GM04503 (cell line): ENCODE measurements at places on chromosomes 7 and 10.

GRCh38 chr7:15848901-15849300 lies 162.4 kb upstream of the MEOX2 start:
- DNase-seq: no peak

DNA sequence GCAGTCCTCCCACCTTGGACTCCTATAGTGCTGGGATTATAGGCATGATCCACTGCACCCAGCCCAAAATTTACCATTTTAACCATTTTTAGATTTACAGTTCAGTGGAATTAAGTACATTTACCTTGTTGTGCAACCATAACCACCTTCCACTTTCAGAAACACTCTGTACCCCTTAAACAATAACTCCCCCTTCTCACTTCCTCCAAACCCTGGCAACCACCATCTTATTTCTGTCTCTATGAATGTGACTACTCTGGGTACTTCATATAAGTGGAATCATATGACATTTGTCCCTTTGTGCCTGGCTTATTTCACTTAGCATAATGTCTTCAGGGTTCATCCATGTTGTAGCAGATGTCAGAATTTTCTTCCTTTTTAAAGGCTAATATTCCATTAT lies 33.6 kb downstream of the SUFU start:
- no peak for DNase-seq

DNA sequence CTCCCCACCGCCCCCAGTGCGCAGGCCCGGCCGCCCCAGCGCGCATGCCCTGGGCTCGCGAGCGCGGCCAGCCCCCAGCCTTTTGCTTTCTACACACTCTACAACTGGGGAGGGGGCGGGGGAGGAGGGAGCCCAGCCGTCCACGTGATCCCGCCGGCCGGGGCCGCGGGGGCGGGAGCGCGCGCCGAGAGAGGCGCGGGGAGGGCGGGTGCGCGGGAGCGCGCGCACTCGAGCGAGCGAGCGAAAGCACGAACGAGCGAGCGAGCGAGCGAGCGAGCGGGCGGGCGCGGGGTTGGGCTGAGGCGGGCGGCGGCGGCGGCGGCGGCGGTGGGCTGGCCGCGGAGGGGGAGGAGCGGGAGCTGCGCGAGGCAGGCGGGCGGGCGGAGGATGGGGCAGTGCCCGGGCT lies at the start of gene AUTS2:
Gene AUTS2, plus strand, starts transcription at position 395 of the 406 bp plus-strand sequence. CDS start 1,179 bp downstream, outside the sequence.
- no peak for DNase-seq

DNA sequence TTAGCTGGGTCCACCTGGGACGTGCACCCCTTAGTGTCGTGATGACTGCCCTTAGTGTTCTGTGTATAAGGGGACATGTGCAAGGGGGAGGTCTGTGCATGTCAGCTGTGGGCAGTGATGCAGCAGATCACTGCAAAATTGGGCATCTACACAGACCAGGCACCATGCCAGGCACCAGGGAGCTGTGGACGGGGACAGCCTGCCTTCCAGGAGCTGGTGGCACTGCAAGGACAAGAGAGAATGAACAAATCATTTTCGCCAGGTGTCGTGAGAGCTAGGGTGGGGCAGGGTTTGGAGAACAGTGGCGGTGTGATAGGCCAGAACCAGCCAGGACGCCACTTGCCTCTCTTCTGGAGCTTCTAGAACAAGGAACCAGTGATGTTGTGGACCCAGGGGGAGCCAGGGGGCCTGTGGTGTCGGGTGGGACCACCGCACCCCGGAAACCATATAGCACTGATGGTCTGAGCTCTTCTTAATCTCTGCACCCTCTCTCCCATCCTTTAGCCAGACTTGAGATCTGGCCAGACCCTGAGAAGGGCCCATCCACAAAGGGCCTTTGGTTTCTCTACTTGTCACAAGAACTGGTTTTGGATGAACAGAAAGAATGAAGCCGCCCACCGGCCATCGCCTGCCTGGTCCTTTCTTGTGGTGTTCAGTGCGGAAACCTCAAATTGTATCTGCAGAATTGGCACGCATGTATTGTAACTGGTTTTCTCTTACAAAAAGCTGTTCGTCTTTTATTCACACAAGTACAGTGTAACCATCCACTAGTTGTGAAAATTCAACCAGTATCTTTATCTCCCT lies 30.7 kb downstream of the PRF1 start:
- no peak for DNase-seq

DNA sequence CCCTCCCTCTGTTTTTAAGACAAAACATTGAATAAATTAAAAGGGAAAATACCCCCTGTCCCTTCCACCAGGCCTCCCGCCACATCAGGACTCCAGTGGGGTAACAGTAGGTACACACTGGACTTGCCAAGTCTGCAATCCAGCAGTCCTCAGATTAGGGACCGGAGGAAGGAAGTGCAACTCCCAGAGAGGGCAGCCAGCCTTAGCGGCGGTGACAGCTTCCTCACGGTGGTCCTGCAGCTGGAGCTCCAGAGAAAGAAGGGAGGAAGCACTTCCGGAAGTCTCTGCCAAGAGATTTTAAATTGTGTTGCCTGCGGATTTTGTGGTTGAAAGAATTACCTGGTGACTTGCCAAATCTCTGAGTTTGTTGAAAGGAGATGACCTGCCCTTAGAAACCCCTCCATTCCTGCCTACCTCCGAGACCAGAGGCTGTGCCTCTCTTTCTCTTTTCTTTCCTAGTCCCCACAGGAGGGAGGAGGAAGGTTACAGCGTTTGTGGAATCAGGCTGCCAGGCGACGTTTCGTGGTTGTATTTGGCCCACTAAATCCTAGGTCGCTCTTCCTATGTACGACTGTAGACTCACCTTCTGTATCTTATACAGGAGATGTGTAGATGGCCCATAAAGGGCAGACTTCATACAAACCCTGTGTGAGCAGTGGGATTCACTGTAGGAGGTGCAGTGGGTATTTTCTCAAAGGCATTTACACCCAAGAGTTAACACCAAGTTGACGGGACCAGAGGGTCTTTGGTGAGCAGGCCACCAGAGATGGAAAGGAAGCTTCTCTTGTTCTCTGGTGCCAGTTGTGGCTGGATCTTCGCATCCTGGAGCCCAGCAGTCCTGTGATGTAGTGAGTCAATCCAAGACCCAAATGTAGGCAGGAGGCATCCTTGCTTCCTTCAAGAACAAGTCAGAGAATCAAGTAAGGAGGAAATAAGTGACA lies 77.9 kb downstream of the INSIG1 start:
- DNase-seq: no peak

GRCh38 chr7:15778191-15778590 lies 91.7 kb upstream of the MEOX2 start:
- DNase-seq: no peak

DNA sequence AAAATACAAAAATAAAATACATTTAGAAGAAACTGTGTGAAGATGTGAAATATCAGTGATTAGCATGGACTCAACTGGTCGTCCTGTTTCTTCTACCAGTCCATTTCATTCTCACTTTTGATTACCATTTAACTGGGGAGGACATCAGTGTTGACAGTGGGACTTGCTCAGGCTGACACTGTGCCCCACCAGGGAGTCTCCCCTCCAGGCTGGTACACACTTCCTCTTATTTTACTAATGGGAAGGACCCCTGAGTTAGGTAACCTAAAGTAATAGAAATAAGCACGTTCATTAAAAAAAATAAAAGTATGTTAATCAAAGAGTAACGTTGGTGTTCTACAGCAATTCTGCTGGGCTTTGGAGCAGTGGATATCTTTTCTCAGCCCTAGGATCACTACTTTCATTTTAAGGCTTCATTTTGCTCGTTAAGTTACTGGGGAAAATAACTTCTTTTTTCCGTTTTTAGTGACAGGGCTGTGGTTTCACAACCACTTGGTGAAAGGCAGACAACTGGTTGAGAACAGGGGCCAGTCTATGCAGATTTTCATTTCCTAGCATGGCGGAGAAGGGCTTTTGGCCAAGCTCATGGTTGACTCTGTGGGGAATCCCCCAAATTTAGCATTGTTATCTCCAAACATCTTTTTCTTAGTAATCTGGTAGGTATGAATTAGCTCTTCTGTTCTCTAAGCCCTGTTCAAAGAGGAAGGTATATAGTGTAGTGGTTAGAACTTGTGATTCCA lies 2.1 kb downstream of the SNX10 start:
- DNase-seq: no peak

DNA sequence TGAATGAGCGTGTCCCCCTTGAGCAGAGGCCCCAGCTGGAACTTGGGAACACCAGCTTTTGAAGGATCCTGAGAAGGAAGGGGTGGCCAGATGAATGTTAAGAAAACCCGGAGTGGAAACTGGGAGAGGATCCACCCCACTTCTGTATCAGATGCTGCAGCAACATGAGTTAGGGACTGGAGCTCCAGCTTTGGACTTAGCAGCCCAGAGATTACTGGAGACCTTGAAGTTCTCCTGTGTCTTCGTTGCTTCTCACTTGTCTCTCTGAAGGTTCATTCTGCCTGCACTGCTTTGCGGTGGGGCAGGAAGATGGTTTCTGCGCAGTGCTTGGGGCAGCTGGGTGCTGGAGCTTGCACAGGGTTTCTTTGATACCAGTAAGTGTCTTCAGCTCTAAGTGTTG lies 9.3 kb downstream of the TMEM248 start:
- DNase-seq: no peak

GRCh38 chr10:76969366-76969948 lies 668.2 kb downstream of the KCNMA1 start:
- DNase-seq: no peak

GRCh38 chr7:152574892-152575548 lies 100.9 kb downstream of the XRCC2 start:
- no peak for DNase-seq

DNA sequence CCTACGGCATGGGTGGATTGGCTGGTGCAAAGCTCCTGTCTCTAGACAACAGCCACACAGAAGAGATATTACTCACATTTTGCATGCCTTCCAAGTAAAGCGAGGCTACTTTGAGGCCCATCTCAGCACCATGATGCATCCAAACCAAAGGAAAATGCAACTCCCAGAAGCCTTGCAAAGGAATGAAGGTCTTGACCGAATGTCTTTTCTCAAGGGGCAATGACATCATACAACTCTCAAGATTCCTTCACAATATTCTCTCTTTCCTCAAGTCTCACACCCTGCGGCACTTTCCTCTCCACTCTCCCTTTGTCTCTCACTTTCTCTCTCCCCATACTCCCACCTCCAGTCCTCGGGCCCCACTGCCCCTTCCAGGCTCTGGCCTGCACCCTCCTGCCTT lies 44.8 kb upstream of the CPXM2 start:
- no peak for DNase-seq

GRCh38 chr7:81638198-81638597 lies 131.6 kb downstream of the HGF start:
- peak; percentile 57 for DNase-seq

DNA sequence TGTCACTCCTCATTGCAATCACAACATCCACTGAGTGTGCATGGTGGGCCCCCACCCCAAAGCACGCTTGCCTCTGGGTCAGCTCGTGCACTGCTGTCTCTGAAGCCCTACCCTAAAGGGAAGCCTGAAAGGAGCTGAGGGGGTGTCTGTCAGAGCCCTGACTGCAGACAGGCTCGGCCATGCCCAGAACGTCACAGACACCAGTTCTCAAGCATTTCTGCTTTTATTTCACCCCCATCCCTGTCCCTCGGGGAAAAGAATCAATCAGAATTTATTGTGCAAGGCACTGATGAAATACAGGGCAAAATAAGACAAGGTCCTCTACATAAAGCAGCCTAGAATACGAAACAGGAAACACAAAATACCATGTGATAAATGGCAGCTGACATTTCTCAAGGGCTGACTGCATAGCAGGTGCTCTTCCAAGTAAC lies 231.8 kb downstream of the WDR37 start:
- DNase-seq: no peak

DNA sequence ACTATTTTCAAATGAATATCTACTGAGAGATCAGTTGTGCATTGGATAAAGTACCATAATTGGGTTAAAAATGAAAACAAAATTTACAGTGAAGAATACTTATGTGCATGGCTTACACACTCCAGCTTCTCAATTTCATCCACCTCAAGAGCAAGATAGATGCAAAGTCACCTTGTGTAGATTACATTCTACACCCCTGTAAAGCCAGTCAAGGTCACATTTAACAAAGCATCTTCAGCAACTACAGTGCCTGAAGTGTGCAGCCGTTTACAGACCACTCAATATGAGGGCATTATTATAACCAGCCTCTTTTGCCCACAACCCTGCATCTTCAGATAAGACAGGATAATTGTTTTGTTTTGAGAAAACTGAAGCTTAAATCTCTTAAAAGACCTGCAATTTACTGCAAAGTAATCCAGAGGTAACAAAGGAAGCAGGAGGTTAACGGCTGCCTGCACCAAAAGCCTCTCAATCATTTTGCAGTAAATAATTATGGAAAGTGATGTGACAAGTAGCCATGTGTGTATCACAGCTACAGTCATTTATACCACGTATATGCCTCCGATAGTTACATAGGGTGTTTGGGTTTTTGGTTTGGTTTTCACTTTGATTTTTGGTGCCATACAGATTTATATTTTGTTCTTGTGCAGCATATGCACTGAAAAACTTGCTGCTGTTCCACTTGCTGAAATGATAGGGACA lies 4.9 kb downstream of the PURB start:
- DNase-seq: no peak

GRCh38 chr7:137948083-137948844 lies 53.6 kb downstream of the CREB3L2 start:
- no peak for DNase-seq

DNA sequence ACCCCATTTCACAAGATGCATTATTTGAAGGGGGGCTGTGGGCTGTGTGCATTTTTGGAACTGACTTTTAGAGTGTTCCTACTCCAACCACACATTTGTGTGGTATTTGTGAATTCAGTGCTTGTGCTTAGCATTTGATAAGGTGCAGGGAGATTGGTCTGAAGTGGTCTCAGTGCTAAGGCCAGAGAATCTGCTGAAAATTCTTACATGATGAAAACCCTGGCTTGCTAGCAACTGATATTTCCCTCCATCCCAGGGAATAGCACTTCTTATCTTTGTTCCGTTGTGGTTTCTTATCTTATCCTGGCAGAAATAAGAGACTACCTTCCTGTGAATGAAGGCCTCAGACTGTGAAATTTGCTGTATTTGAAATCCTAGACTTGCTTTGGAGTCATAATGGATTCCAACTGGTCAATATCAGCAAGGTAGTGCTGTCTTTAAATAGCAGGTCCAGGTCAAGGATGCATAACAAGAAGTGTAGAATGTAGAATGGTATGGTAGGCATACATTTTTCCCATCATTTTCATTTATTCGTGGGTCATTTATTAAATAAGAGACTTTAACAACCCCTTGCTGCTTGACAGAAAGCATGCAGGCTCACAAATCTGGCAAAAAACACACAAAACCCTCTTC lies 986.9 kb downstream of the REEP3 start:
- no peak for DNase-seq

- DNase-seq: no peak
These were observed 229.1 kb downstream of the PLXNA4 start for GRCh38 chr7:132347123-132347522.

GRCh38 chr10:99520847-99521764 lies 11.6 kb upstream of the NKX2-3 start:
- no peak for DNase-seq

DNA sequence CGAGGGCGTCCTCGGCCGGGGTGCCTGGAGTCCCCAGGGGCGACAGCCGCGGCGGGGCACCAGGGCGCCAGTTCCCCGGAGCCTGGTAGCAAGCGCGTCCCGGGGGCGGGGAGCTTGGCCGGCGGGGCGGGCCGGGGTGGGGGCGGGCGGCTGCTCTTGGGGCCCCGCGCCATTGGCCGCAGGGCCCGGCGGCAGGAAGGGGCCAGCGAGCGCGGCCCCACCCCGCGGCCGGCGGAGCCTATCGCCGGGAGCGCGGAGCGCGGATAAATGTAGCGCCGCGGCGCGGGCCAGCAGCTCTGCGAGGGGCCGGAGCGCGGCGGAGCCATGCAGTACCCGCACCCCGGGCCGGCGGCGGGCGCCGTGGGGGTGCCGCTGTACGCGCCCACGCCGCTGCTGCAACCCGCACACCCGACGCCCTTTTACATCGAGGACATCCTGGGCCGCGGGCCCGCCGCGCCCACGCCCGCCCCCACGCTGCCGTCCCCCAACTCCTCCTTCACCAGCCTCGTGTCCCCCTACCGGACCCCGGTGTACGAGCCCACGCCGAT lies at the start of gene HHEX:
Gene HHEX, plus strand, starts transcription at position 293 of the 548 bp plus-strand sequence. Its CDS starts 32 bp downstream, at position 325.
- DNase-seq: no peak
